Lung microvascular endothelial cell (primary cell): ENCODE measurements at places on chromosomes 4 and X. TPM values are rescaled to one million over a fixed set of nuclear protein-coding genes. Genes with fewer than 3 reads are reported as not detected.

DHRSX gene
- 14.4 and 23.6 TPM in 2 replicates for total RNA-seq

DNA sequence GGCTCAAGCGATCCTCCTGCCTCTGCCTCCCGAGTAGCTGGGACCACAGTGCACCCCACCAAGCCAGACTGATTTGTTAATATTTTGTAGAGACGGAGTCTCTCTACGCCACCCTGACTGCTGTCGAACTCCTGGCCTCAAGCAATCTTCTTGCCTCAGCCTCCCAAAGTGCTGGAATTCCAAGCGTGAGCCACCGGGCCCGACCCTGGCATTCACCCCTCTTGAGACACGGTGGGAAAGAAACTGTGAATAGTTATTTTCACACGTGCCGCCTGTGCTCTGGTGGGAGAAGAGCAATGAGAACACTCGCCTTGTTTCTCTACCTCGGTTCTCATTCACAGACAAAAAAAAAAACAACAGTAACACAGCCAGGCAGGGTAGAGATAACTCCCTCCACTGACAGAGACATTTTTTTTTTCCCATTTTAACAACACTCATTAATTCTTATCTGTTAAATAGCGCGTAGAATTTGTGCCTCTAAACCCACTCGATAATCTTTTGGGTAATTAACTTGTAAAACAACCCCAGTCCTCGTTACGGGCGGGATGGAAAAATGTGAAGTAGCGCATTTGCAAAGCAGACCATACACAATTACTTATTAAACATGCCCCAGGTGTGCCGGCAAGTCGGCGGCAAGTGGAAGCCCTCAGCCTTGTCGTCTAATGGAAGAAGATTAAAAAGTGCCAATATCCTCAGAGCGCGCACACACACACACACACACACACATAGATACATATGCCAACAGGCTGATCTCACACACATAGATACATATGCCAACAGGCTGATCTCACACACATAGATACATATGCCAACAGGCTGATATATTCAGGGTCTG, 103.3 kb downstream of the DHRSX start:
- DNase-seq = no peak

CXCL1 gene
- total RNA-seq = 10.5 and 36.3 TPM in 2 replicates

ATP2B3 gene
- not detected in 2 replicates for total RNA-seq

FAM120C gene
- 2.0 and 3.4 TPM in 2 replicates for total RNA-seq

MSANTD1 gene
- under 0.01 and 0.40 TPM in 2 replicates for total RNA-seq

- DNase-seq = no peak
Measured at GRCh38 chrX:69109706-69110105, 55.5 kb downstream of the PJA1 start.

F8A1 gene
- 2.4 and 3.4 TPM in 2 replicates for total RNA-seq

EGF gene
- total RNA-seq = not detected in 2 replicates

DNA sequence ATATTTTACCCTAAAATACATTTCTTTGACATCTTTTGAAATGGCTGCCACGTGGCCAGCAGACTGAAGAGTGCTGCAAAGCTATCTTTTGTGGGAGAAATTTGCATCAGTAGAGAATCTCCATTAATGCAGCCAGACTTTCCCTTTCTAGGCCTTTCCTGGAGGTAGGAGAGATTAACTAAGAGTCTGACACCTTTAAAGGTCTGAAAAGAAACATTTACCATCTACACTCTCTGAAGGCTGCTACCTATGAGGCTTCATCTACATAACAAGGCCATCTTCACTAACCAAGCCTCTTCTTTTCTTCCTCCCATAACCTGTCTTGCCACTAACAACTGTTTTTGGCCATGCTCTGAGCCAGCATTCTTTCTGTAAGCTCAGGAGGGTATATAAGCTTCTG, 17.8 kb upstream of the SPRY1 start:
- DNase-seq = no peak

- DNase-seq = no peak
Measured at GRCh38 chr4:101865501-101866062, 75.1 kb downstream of the BANK1 start.

DNA sequence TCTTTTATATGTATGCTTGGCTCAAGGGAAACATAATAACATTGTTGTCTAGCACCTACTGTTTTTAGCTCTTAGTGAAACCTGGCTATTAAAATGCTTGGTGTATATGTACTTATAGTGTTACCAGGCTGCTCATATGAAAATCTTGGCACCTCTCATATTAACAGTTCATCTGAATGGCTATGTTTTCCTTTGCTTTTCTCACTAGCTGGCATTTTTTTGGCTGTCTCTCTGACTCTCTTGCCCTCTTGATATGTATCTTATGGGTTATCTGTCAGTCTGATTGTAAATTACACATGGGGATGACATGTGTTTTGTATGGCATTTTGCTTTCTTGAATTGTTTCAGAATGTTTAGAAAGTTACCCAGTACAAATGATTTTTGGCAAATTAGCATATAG, 158.0 kb downstream of the ARHGAP24 start:
- no peak for DNase-seq

DNA sequence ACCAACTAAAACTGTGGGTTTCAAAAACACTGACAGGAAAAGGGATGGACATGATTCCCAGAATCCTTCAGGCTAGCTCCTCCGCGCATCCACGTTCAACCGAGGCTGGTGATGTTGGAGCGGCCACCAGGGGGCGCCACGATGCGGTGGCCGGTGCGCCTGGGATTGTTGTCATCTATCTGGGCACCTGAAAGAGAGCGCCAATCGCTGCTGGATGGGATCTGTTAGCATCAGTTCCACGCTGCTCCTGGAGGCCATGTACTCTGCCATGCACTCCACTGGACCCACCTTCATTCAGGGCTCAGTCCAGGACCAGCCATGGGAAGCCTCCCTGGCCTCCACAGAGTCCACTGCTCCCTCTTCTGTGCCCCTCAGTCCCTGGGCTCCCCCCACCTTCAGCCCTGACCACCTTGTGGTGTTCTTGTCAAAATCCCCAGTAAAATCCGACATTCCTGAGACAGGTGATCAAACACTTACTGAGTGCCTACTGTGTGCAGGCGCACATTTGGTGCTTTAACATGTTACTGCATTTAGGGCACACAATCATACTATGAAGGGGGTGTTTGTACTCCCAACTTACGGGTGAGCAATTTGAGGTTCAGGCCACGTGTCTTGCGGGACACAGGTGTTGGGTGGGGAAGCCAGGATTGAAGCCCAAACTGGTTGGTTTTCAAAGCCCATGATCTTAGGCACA, 71.1 kb downstream of the CRMP1 start:
- DNase-seq = peak; percentile 20

DNA sequence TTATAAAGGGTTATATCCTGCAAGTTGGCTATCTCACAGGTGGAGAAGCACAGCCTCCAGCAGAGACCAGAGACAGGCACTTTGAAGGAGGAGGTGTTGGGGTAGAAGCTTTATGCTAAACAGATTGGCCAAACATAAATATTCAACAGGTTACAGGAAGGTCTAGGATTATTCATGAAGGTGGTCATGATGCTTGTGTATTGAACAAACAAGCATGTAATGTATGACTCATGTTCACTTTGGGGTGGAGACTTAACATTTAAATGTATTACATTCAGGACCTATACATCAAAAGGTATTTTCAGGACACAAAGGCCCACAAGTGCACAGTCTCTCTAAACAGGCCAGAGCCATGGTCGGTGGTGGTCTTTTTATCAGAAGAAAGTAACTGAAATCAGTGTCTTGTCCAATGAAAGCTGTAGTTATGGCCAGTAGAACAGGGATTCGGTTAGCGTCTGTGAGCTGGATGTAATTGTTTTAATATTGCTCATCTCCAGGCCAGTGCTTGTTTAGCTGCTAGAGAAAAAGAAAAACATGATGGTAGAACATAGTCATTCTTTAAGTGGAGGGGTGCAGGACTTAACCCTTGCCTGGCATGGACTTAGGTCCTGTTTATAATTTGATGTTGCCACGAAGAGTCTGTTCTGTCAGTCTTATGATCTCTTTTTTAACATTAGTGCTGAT, 555.2 kb upstream of the PCDH10 start:
- DNase-seq = no peak

DNA sequence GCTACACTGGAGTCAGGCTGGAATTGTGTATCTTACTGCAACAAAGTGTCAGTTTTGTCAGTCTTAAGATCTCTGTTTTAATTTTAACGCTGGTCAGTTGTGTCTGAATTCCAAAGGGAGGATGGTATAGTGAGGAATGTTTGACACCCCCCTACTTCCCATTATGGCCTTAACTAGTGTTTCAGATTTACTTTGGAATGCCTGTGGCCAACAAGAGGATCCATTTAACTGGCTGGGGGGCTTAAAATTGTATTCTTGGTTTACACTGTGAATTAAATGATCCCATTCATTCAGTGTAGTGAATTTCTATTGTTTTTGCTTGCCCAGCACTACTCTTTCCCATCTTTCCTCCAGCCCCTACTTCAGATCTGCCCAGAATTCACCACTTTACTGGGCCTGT, 75.8 kb upstream of the IQCM start:
- DNase-seq = no peak

ODAPH gene
- total RNA-seq = not detected in 2 replicates

CT55 gene
- not detected in 2 replicates for total RNA-seq

DNA sequence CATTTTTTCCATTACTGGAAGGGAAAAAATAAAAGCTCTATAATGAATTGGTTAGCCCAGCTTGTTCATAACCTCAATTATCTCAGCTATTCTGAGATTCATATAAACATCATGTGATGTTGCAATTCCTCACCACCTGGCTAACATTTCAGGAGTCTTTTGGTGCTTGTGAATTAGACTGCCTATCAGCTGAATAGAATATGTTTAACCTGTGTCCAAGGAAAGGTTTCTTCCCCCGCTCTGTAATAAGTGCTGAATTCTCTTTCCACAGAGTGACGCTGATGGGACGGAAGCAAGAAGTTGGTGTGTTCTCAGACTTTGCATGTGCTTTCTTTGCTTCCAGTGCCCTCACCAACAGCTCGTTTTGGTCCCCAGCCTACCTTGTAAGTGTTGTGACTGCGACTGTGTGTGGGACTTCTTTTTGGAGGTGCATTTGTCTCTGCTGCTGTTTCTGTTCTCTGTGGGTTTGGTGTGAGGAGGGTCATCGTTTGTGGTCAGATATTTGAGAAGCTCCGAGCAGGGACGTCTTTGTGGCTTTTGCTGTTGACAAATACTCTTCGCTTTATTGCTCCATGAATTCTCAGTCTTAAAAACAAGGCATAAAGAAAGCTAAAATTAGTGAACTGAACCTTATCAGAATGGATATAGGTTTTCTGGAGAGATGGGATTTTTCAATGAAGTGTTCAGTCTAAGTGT, 61.7 kb downstream of the PPARGC1A start:
- DNase-seq = no peak

DNA sequence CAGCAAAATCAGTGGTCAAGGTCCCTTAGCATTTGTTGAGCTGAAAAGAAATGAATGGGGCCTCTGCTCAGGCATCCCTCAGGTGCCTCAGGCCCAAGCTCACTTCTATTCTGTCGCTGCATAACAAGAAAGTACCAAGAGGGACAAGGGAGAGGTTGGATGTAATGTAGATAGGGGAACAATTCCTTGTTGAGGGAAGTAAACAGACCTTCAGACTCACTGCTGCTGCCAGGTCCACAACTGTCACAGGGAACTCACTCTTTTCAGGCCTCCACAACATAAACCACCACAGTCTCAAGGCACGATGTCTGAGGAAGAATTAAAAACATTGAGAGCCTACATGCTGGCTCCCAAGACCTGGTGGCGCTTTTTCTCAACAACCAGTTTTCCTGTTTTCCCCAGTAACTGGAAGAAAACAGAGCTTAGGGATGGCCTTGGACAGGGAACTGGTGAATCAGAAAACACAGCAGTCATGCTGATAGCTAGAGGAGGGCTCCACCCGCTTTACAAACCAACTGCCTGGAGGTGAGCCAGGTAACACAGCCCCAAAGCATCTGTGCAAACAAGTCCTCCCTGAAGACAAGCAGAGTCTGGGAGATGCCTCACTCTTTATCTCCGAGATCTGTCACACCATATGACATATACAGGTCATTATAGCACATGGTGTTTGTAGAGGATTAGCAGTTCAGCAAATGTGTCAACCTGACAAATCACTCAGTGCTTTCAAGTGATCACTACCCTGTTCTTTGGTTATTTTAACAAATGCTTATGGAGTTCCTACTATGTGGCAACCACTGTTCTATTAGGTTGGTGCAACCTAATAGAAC, 14.3 kb upstream of the AWAT1 start:
- peak; percentile 52 for DNase-seq

MAGEC3 gene
- not detected in 2 replicates for total RNA-seq

- no peak for DNase-seq
Measured at GRCh38 chr4:36111172-36111571, 133.1 kb downstream of the ARAP2 start.

DNA sequence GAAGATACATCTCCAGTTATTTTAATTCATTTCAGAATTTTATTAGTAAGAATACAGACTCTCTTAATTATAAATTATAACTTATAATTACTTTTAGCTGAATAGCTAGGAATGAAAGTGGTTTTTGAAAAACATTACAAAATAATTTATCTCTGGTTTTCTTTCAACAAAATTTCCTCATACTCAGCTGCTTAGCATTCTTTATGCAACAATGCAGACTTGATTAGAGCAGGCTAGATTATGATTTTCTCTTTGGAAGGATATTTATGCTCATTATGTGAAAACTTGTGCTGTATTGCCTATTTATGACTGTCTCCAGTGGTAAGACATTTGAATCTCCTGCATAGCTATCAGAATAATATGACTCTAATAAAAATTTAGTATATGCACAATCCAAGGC, 2023.7 kb downstream of the C4orf33 start:
- DNase-seq = no peak

- DNase-seq = no peak
Measured at GRCh38 chr4:99276417-99276816, 14.4 kb downstream of the ADH1A start.

- DNase-seq = no peak
Measured at GRCh38 chr4:38230121-38230801, 270.1 kb downstream of the PTTG2 start.

RBM46 gene
- total RNA-seq = 0.22 TPM in 1 of 2 replicates, not detected in the other

- DNase-seq = no peak
Measured at GRCh38 chrX:130828641-130829040, 74.4 kb downstream of the ENOX2 start.

DNA sequence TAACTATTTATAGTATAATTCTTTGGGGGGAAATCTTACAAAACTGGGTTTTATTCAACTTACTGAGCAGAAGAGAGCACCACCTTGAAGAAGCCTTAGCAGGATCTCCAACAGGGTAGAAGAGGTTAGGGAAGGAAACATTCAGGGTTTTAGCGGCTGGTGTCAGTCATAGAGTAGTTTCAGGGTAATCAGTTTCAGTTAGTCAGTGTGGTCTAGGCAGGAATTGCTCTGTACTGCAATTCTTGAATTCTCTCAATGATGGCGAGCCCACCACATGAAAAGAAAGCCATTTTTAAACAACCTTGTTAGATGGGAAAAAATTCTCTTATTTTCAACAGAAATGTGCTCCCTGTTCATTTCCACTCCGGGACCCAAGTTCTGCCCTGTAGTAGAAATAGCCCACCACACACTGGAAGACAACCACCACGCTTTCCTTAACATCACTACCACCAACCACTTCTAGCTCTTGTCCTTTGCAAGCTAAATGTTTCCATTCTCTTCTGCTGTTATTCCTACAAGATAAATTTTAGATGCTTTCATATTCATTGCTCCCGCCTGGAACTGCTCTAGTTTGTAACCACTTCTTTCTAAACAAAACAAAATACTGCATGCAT, 25.9 kb downstream of the COL25A1 start:
- no peak for DNase-seq

TLR8 gene
- total RNA-seq = not detected in 2 replicates

UGT2B11 gene
- total RNA-seq = not detected in 2 replicates

UGT2B10 gene
- total RNA-seq = not detected in 2 replicates

- no peak for DNase-seq
Measured at GRCh38 chr4:2393353-2394270, 24.8 kb downstream of the ZFYVE28 start.

GRCh38 chrX:87901060-87901459, 383.5 kb downstream of the KLHL4 start:
- DNase-seq = no peak

GRCh38 chr4:27145597-27145996, 285.0 kb downstream of the STIM2 start:
- DNase-seq = no peak
